Fibroblast of skin of left quadriceps (primary cell): ENCODE measurements at places on chromosomes 2 and 18.

- DNase-seq = no peak
These were observed 1.8 kb downstream of the PAX8 start for GRCh38 chr2:113276761-113277425.

DNA sequence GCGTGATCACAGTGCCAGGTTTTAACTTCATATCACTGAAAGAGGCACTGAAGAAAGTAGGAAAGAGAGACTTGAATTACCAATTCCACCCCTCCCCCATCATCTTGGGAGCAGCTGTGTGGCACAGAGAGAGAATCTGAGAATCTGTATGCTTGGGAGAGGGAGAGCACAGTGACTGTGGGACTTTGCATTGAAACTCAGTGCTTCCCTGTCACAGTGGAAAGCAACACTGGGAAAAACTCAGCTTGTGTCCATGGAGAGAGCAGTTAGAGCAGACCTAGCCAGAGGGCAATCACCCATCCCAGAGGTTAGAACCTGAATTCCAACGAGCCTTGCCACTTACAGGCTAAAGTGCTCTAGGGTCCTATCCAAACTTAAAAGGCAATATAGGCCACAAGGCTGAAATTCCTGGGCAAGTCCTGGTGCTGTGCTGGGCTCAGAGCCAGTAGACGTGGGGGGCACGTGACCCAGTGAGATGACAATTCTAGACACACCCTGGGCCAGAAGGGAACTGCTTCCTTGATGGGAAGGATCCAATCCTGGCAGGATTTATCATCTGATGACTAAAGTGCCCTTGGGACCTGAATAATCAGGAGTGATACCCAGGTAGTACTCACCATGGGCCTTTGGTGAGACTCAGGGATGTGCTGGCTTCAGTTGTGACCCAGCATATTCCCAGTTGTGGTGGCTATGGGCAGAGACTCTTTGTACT lies 15.5 kb upstream of the ABCB11 start:
- no peak for DNase-seq

GRCh38 chr2:238636269-238637073 lies 209.7 kb downstream of the ASB1 start:
- DNase-seq = peak; percentile 81

GRCh38 chr2:198852248-198852647 lies 605.5 kb downstream of the SATB2 start:
- DNase-seq = no peak

DNA sequence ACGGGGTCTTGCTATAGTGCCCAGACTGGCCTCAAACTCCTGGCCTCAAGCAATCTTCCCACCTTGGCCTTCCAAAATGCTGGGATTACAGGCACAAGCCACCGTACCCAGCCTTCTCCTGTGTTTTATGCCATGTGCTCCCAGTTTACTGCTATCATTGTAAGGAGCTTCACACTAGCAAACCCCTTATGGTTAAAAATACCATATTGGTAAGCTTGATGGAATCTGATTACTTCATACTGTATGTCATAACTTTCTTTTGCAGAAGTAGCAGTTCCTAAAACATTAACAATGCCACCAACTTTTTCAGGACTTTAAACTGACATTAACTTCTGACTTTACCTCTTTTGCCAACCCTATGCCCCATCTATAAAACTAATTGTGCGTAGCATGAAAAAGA lies 36.2 kb downstream of the HAT1 start:
- peak; percentile 55 for DNase-seq

- no peak for DNase-seq
These were observed 87.2 kb upstream of the ATP8B1 start for GRCh38 chr18:57890266-57890665.

- no peak for DNase-seq
These were observed 95.7 kb upstream of the LINC00305 start for GRCh38 chr18:64244571-64244970.

DNA sequence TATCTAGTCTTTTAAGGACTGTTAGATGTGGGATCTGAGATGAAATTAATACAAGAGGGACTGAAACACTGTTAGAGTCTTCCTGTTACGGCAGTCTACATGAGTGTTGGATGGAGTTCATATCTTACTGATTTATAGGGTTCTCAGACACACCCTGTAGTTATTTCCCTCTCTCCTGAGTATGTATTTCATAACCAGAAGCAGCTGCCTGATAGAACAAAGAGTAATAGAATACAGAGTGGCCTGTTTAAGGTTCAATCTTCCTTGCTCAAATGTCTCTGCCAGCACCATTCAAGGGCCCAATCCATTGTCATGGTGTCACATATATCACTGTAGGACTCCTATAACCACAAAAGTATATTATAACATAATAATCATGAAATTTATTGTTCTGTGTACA lies 1229.1 kb upstream of the ACVR2A start:
- no peak for DNase-seq

DNA sequence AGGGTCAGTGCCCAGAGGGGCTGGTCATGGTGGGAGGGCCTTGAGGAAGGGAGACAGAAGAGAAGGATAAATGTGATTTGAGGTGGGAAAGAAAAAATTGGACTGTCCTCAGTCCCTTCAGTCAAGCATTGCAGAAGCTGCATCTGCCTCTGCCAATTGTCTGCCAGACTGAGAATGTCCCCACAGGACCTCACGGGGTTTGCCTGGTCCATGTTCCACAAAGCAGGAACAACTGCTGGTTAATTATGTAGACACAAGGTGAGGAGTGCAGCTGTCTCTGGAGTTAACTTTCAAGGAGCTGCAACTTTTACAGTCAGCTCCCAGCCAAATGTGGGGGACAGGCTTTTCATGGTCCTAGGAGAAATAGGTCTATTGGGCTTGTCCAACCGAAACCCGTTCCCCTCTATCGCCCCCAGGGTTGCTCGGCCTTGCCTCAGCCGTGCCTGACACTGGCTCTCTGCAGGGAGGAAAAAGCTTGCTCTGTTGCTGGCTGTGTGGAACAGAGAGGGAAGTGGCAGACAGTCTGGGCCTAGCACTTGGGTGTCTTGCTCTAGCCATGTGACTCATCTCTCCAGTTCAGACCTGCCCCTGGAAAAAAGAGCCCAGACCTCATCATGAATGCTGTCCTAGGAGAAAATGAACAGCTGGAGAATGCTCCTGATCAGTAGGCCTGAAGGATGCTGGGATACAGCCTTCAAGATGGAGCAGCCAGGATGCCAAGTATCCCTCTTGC lies 31.1 kb upstream of the PAX8 start:
- DNase-seq = no peak

- no peak for DNase-seq
These were observed 14.2 kb downstream of the HPCAL1 start for GRCh38 chr2:10316860-10317259.

GRCh38 chr18:24208270-24209035 lies 69.6 kb downstream of the CABYR start:
- no peak for DNase-seq

DNA sequence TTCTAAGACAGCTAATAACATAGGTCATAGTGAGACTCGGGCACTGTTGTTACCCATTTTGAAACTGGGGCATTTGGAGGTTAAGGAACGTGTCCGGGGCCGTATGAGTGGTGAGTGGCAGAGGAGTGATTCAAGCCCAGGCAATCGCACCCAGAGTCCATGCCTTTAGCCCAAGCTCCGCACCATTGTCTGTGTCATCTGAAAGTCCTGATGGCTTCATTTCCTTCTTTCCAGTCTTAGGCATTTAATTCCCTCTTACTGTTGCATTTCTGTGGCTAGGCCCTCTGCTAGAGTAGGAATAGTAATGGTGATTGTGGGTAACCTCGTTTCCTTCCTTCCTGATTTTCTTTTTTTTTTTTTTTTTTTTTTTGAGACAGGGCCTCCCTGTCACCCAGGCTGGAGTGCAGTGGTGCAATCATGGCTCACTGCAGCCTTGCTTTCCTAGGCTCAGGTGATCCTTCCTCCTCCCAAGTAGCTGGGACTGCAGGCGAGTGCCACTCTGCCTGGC lies 49.8 kb upstream of the ASB1 start:
- no peak for DNase-seq

DNA sequence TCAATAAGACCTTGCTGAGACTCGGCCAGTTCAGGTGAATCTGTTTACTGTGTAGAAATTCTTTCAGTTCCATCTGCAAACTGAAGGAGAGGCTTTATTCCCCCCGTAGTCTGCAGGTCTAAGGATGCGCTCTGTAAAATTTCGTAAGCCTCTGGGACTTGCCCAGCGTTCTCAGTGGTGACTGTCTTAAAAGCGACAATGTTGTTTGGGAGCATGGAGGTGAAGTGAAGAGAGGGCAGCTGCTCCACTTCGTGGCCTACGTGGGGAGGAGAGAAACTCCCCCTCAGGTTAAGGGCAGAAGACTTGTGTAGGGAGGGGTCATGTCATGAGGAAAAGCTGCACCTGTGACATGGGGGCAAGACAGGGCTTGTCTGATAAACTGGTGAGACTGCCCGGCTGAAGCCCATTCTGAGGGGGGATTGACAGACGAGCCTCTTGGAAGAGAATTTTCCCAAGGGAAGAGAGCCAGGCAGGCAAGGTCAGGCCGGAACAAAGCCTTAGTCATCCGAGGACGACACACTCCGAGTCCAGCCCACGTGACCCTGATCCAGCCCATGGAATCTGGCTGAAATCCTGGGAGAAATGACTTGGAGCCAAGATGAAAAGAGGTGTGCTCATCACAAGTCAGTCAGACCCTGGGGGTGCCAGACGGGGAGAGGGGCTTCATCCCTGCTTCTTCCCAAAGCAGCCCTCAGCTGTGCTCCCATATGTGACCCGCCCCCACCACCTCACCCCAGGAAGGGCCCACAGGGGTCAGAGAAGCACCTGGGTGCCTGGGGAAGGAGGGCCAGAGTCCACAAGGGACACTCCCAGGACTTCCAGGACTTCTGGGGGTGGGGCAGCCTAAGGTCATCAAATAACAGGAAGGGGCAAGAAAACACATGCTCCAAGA lies 88.5 kb upstream of the SH3BP4 start:
- DNase-seq = no peak

GRCh38 chr2:22076454-22076853 lies 952.7 kb downstream of the TDRD15 start:
- peak; percentile 42 for DNase-seq

DNA sequence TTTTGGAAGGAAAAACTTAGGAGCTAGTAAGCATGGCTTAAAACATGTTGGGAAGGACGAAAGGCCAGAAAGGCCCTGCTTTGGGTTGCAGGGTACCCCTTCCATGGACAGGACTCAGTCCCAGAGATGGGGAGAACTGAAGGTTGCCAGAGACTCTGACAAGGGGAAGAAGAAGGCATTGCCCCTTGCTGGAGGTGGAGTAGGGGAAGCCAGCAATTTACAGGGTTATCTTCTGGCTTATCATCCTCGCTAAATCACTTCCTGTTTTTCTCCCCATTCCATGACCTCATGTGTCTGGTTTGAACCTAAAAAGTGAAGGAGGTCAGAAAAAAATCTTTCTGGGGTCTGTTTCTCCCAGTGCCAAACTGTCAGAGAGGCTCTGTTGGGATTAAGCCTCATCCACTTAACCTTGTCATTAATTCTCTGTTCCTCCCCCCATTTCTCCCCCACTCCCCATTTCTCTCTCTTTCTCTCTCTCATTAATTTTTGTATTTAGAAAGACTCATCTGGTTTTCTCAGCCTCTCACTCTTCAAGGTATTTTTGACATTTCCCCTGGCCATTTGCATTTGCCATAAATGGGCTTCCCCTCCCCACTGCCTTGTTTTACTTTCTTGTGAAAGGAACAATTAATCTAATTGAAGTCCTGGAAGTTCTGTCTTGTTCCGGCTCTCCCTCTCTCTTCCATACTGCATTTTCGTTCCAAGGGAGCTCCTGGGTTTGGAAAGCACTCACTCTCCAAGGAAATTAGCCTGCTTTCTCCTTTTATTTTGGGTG lies 17.4 kb downstream of the NRP2 start:
- DNase-seq = no peak

DNA sequence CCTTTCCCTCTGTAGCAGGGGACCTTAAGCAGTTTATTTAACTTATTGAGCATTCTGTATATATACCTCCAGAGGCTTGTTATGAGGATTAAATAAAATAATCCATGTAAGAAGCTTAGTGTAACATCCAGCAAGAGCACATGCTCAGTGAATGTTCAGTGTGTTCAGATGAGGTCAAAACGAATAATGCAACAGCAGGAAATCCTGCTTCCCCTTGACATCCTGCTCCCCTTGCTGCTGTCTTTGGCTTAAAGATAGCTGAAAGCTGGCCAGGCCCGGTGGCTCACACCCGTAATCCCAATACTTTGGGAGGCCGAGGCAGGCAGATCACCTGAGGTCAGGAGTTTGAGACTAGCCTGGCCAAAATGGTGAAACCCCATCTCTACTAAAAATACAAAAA lies 68.7 kb downstream of the COL4A4 start:
- DNase-seq = no peak

DNA sequence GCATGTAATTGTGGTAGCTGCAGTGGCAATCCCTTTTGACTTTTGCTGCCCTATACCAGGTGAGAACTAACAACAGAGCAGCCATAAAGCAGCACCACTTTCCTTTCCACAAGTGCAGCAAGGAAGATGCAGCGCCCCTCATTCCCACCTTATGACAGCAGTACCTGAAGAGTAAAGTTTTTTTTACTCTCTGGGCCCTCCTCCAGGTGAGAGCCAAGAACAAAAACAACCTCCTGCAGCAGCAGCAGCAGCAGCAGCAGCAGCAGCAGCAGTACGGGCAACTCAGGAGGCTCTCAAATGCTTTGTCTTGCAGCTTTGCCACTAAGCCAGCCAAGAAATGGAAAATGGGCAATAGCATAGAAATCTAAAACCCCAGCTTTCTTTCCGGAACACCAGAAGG lies 397.5 kb downstream of the FIGN start:
- DNase-seq = no peak

- no peak for DNase-seq
These were observed 1138.4 kb downstream of the RPIA start for GRCh38 chr2:89829828-89830227.

DNA sequence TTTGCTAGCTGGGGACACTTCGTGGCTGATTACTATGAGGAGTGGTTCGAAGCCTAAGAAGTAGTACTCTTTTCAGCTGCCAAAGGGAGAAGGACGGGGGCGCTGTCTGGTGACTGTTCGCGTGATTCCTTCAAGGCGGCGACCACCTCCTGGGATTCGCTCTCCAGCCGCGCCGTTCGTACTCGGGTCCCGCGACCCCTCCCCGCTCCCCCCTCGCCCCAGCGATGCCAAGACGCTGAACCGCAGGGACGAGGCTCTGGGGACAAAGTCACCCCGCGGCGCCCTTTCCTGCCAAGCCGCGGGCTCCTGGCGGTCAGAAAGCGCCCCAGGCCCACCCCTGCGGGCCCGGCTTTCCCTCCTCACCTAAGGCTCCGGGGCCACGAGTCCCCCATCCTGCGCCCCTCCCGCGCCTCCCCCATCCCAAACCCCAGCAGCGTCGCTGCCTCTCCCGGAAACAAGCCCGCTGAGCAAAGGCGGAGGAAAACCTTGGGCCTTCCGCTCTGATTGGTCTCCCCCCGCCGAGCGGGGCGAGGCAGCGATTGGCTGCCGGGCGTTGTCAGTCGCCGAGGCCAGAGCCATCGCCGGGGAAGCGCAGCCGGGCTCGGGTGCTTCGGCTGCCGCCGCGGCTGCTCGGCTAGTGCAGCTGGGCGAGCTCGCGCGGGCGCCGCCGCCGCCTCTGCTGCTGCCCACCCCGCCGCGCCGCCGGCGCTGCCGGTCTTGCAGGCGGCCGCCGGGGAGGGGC lies 404.3 kb downstream of the XIRP2 start:
- peak; percentile 81 for DNase-seq
